Naive thymus-derived CD4-positive, alpha-beta T cell (primary cell): ENCODE measurements at places on chromosomes 11 and 22. TPM values are rescaled to one million over a fixed set of nuclear protein-coding genes. Genes with fewer than 3 reads are reported as not detected.

DNA sequence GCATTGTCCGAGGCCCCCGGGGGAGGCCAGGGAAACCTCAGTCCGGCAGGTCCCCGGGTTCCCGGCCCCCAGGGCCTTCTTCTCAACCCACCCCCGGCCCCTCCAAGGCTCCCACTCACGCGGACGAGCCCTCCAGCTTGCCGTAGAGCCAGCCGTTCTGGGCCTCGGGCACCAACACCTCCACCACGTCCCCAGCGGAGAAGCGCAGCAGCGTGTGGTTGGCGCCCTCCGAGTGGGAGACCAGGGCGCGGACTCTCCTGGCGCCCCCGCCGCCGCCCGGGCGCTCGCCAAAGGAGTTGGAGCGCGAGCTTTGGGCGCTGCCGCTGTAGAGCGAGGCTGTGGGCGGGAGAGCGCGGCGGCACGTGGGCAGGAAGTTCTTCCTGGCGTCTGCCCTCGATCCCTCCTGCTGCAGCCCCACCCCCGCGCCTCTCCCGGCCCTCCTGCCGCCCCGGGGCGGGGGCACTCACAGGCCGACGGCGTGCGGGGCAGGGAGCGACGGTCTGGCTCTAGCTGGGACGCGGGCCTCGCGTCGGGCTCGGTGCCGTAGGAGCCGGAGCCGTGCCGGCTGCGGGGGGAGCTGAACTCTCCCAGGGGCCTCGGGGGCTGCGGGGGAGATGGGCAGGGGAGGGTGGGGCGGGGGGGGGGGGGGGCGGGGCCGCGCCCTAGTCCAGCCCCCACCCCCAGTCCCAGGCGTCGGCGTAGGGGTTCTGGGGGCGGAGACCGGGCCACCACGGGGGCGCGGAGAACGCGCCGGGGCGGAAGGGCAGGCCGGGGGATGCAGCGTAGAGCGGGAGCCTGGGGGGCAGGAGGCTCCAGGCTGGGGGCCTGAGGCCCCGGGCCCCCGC, 4.9 kb upstream of the SLC16A8 start:
- DNase-seq: no peak
- H3K4me1 ChIP-seq: no peaks in the 10 kb centered on the region
- H3K36me3 ChIP-seq: peaks cover 14% of the 10 kb centered on the region
- H3K27me3 ChIP-seq: no peaks in the 10 kb centered on the region
- no peak overlapping the region for H3K27ac ChIP-seq

- peak overlapping the region; percentile 44 for H3K27ac ChIP-seq
- no peaks in the 10 kb centered on the region for H3K36me3 ChIP-seq
- DNase-seq: no peak
- peaks cover 47% of the 10 kb centered on the region for H3K4me1 ChIP-seq
- no peak overlapping the region for H3K4me3 ChIP-seq
- no peaks in the 10 kb centered on the region for H3K27me3 ChIP-seq
These were observed 93.1 kb upstream of the MTMR2 start for GRCh38 chr11:96016978-96017502.

DNA sequence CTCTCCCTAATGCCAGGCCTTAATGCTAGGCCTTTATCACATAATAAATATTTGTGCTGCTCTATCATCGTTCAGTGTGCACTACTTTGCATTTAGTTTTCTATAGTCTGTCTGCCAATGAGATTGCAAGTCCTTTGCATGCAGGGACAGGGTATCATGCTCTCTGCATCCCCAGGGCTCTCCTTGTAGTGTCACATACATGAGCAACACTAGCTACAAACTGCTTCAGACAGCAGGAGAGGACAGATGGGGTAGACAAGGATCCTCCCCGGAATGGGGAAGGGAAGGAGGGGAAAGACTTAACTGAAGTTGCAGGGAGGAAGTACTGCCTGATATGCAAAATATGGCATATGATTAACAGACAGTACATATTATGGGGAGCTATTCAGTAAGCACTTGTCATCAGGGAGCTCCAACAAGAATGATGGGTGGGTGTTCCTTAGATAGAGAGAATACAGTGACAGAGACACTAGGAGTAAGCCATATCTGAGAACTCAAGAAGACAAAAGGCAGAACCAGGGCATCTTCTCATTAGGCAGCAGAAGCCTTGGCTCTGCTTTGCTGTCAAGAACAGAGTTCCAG, 42.8 kb downstream of the ZNF202 start:
- no peak overlapping the region for H3K4me3 ChIP-seq
- no peak overlapping the region for H3K27ac ChIP-seq
- no peak for DNase-seq
- H3K4me1 ChIP-seq: no peaks in the 10 kb centered on the region
- no peaks in the 10 kb centered on the region for H3K27me3 ChIP-seq

GRCh38 chr11:109425554-109425953, 3.6 kb downstream of the C11orf87 start:
- no peak overlapping the region for H3K27ac ChIP-seq
- DNase-seq: no peak
- no peaks in the 10 kb centered on the region for H3K36me3 ChIP-seq
- H3K4me3 ChIP-seq: no peak overlapping the region

- peaks cover 10% of the 10 kb centered on the region for H3K4me1 ChIP-seq
- H3K4me3 ChIP-seq: peak overlapping the region; percentile 78
- peak overlapping the region; percentile 87 for H3K27ac ChIP-seq
- no peak for DNase-seq
These were observed 1.1 kb downstream of the PELI3 start for GRCh38 chr11:66467756-66468155.

- H3K4me1 ChIP-seq: no peaks in the 10 kb centered on the region
- no peak for DNase-seq
- H3K4me3 ChIP-seq: no peak overlapping the region
- no peaks in the 10 kb centered on the region for H3K36me3 ChIP-seq
These were observed 373.0 kb downstream of the CTTN start for GRCh38 chr11:70771099-70771885.

GRCh38 chr11:1640076-1640946, 10.7 kb downstream of the KRTAP5-5 start:
- H3K4me3 ChIP-seq: no peak overlapping the region
- no peaks in the 10 kb centered on the region for H3K4me1 ChIP-seq
- H3K27ac ChIP-seq: no peak overlapping the region
- H3K36me3 ChIP-seq: no peaks in the 10 kb centered on the region
- no peaks in the 10 kb centered on the region for H3K27me3 ChIP-seq

DNA sequence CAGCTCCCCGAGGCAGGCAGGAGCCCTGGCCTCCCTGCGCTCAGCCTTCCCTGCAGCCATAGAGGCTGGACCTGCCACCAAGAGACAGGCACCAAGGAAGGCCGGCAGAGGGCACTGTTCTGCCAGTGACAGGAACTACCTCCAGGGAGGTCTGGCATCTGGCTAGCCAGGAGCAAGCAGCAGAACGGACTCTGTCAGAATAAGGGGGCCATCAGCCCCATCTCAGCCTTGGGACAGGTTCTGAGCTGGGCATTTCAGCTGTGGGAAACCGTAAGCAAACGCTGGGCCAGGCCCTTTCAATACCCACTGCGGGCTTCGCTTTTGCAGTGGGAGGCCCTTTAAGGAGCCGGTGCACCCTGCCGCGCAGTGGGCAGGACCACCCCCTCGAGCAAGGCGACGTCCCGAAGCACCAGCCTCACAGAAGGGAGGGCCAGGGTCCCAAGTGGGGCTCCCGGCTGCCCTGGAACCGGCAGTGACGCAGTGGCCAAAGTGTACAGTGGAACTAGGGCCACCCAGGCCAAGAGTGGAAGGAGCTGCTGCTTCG, 18.2 kb downstream of the IFT27 start:
- H3K36me3 ChIP-seq: no peaks in the 10 kb centered on the region
- peaks cover 5% of the 10 kb centered on the region for H3K4me1 ChIP-seq
- DNase-seq: peak; percentile 32
- no peak overlapping the region for H3K27ac ChIP-seq
- H3K4me3 ChIP-seq: no peak overlapping the region

DNA sequence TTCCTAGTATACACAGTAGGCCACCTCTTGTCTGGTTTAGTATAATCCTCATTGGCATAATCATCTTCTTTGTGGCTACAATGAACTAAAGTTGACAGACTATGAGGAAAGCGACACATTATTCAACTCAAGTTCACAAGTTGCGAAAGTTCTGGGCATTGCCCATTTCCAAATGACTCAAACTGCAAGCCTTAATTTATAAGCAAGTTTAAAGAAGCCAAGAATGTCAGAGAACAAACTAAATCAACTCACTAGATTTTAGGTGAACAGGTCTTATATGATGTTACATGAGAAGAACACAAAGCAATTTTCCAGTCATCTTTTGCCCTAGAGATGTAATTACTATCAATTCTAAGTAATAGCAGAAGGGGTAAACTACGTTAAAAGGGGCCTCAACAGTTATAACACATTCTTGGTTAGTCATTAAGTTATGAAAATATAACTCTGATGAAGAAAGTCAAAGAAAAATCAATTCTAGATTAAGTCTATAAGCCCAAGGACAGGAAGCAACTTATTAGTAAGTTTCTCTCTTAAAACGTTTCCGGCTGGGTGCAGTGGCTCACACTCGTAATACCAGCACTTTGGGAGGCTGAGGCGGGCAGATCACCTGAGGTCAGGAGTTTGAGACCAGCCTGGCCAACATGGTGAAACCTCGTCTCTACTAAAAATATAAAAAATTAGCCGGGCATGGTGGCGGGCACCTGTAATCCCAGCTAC, 21.5 kb downstream of the PICALM start:
- no peak overlapping the region for H3K27ac ChIP-seq
- no peaks in the 10 kb centered on the region for H3K27me3 ChIP-seq
- H3K4me3 ChIP-seq: no peak overlapping the region
- DNase-seq: no peak
- H3K4me1 ChIP-seq: peaks cover 40% of the 10 kb centered on the region
- H3K36me3 ChIP-seq: no peaks in the 10 kb centered on the region

DNA sequence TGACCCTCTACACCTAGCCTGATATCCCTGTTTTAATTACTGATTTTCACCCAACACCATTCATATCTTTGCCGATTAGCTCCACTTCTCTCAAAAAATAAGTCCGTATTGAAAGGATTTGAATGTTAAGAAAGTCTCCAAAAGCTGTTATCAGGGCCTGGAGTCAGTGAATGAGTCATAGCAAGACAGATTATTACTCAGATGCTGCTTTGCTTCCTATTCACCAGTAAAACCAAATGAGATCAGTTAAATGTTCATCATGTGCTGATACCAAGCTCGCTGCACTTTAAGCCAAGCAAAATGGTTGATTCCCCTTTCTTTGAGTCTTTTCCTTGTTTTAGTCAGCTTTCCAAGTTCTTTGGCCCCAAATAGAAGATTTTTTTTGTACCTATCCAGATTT, 228.4 kb downstream of the FAT3 start:
- H3K4me3 ChIP-seq: no peak overlapping the region
- no peaks in the 10 kb centered on the region for H3K36me3 ChIP-seq
- H3K27ac ChIP-seq: no peak overlapping the region

- H3K27me3 ChIP-seq: no peaks in the 10 kb centered on the region
- no peaks in the 10 kb centered on the region for H3K36me3 ChIP-seq
- H3K4me3 ChIP-seq: no peak overlapping the region
- DNase-seq: no peak
- no peak overlapping the region for H3K27ac ChIP-seq
These were observed 123.8 kb downstream of the RAB38 start for GRCh38 chr11:88051396-88051795.

GRCh38 chr11:63017306-63017974, 1.8 kb upstream of the SLC22A8 start:
- H3K27me3 ChIP-seq: no peaks in the 10 kb centered on the region
- H3K27ac ChIP-seq: no peak overlapping the region
- no peaks in the 10 kb centered on the region for H3K4me1 ChIP-seq
- no peak overlapping the region for H3K4me3 ChIP-seq
- no peak for DNase-seq

Gene C2CD3
- total RNA-seq: 39.6 and 40.7 TPM in 2 replicates

Gene GRM5
- not detected for total RNA-seq

Gene MUC6
- total RNA-seq: not detected

Gene TIMM10
- total RNA-seq: 30.6 TPM

Gene IGSF22
- 5.8 TPM for total RNA-seq

Gene GDPD4
- not detected for total RNA-seq

Gene PRSS23
- total RNA-seq: 0.43 TPM
